ENCODE measurements at places on chromosomes 6 and 20. TPM values are rescaled to one million over a fixed set of nuclear protein-coding genes. Genes with fewer than 3 reads are reported as not detected.

MAN1A1 gene
- 30.3 TPM for total RNA-seq

DNA sequence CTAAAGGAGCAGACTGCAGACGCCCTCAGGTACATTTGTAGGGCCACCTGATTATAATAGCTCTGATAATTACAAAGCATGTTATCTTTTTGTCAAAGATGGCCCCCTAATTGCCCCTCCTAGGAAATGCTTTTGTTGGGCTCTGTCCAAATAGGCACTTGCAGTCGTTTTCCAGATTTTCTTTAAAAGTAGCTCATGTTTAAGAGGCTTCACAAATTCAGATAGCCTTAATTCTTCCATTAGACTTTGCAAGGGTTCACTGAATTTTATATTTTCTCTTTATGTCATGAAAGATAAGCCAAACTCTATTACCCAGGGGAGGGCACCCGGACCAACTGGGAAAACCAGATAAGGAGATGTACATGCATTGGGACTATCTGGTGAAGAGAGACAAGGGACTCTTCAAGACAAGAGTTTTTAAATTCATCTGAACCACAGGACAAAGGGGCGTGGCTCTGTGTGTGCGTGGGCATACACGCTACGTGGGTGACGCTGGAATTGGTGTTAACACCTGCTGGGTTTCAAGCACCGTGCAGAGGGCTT is 95.6 kb downstream of the TOX2 start:
- no peak for DNase-seq

DNA sequence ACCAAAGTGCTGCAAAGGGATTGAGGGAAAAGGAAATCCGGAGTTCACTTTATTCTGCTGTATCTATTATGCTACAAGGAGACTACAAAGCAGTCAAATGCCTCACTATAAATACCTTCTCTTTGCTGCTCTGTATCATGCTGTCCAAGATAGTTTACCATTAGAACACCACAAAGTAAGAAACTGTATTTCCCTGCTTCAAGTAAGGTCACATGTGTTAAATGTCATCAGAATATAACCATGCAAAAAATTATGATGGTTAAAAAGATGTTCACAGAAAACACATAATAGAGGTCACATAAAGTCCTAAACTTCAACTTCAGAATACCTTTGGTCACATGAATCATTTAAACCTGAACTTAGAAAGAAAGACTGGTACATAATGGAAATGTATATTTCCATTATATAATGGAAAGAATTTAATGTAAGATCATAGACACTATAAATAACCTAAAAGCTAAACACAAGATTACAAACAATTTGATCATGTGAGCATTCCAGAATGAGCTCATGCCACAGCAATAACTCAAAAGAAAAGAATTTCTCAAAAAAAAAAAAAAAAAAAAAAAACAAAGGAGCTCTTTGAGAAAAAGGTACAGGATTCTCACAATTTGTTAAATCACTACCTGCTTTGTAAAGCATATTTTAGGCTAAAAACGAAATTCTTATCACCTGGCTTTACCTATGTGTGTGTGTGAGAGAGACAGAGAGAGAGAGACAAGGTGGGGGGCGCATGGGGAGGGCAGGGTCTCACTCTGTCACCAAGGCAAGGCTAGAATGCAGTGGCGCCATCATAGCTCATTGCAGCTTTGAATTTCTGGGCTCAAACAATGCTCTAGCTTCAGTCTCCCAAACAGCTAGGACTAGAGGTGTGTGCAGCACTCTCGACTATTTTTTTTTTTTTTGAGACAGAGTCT is 58.7 kb downstream of the KIF13A start:
- DNase-seq, result no peak

PPP1R3G gene
- total RNA-seq, result 10.7 TPM

HSPA1L gene
- 1.1 TPM for total RNA-seq

FAM83D gene
- total RNA-seq, result 0.65 TPM

DNA sequence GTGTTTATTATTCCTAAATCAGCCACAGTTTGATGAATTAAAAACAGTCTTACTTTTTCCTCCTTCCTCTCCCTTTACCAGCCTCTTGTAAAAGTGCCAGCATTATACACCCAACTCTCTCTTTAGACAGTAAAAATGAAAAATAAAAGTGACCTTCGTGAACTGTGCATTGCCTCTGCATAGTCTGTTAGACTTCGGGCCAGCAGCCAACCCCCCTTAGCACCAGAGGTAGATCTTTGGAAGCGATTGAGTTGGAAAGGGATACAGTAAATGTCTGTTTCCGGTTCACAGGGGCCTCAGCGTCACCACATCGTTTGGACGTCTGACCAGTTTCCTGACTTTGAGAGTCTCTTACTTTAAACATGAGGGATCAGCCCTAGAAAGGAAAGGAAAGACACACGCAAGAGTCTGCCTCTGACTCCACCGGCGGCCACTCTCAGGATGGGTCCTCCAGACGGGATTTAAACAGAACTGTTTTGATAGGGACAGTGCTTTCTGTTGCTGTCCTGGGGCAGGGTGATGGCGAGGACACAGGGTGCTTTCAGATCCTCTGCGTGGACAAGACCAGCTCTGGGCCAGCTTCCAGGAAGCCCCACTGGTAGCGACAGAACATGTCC is 206.6 kb upstream of the PREP start:
- peak; percentile 25 for DNase-seq

DNA sequence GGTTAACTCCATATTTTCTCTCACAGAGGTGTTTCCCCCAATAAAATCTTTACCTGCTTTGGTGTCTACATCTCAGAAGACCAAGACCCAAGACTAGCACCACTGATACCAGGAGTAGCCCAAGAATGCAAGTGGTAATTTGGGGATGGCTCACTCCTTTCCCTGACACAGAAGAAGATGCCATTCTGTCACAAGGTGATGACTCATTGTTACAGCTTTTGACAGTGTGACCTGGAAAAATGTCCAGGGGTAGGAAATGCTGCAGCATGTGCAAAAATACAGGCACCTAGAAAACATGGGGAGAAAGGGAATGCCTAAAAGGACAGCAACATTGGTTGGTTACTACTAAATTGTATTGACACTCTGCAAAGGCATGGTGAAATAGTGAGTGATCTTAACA is 254.0 kb upstream of the GJE1 start:
- DNase-seq, result no peak

DNA sequence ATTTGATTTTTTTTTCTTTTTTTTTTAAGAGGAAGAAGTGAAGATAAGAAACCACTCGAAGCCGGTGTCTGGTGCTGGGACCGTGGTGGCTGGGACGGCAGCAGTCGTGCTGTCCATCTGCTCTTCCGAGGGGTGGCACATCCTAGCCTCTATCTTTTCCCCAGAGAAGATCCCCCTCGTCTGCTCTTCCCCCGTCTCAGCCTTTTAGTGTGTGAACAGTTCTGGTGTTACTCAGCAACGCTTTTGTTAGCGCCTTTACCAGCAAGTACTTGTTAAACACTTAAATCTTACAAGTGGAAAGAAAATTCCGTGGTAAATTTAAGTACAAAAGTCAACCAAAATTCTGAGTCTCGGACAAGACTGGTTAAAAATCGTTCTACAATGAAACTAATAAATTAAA is 90.1 kb downstream of the RSPH3 start:
- no peak for DNase-seq

- no peak for DNase-seq
Measured at GRCh38 chr6:47481806-47482205, 4.2 kb downstream of the CD2AP start.

ADTRP gene
- 0.18 TPM for total RNA-seq

- peak; percentile 97 for DNase-seq
Measured at GRCh38 chr20:53594068-53595017, 704 bp upstream of the ZNF217 start.

EPPIN gene
- total RNA-seq, result 0.68 TPM

PLCB1 gene
- total RNA-seq, result 27.1 TPM

- no peak for DNase-seq
Measured at GRCh38 chr6:118881440-118882313, 12.3 kb upstream of the ASF1A start.

- DNase-seq, result no peak
Measured at GRCh38 chr20:49966861-49967260, 15.9 kb upstream of the SNAI1 start.

RPRD1B gene
- 86.4 TPM for total RNA-seq

FARS2 gene
- total RNA-seq, result 14.6 TPM

CLIC5 gene
- 92.1 TPM for total RNA-seq

- peak; percentile 51 for DNase-seq
Measured at GRCh38 chr6:42118162-42119001, 24.0 kb downstream of the C6orf132 start.

DNA sequence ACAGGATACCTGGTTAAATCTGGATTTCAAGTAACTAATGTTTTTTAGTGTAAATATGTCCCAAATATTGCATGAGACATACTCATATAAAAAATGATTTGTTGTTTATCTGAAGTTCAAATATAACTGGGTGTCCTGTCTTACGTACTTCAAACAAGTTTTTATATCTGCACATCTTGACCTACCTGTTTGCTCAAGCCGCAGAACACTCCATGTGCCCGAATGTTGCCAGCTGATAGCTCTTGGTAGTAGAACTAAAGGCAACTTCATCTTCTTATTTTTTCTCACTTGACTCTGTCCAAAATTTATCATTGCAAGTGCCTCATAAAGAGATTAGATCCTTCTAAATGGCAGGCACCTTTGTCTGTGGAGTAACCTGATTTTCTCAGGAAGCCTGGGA is 39.1 kb upstream of the KLHL31 start:
- no peak for DNase-seq

GRCh38 chr6:130993292-130993765 is 69.7 kb downstream of the EPB41L2 start:
- DNase-seq, result peak; percentile 24

SRMS gene
- total RNA-seq, result not detected

EIF6 gene
- 40.1 TPM for total RNA-seq

YIPF3 gene
- total RNA-seq, result 73.5 TPM

DNA sequence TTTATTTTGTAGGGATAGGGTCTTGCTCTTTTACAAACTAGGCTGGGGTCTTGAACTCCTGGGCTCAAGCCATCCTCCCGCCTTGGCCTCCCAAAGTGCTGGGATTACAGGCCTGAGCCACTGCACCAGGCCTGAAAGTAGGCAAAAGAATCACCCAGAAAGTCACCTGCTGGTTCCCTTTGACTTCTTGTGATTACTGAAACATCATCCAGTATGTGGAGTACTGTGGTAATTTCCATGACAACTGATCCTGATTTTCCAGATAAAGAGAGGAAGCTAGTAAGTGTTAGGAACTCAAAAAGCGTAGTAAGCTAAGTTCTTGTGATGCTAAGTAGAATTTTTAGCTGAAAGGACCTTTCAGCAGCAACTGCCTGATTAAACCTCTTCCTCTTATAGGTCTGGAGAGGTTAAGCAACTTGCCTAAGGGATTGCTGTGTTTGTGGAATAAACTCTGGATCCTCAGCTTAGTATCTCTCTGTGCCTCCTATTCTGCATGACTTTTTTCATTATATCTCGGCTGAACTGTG is 16.8 kb downstream of the RALY start:
- DNase-seq, result no peak

- no peak for DNase-seq
Measured at GRCh38 chr6:122694602-122695001, 84.4 kb downstream of the PKIB start.

- DNase-seq, result no peak
Measured at GRCh38 chr6:114376611-114377175, 33.9 kb upstream of the HS3ST5 start.

TUBB1 gene
- 0.15 TPM for total RNA-seq

DNA sequence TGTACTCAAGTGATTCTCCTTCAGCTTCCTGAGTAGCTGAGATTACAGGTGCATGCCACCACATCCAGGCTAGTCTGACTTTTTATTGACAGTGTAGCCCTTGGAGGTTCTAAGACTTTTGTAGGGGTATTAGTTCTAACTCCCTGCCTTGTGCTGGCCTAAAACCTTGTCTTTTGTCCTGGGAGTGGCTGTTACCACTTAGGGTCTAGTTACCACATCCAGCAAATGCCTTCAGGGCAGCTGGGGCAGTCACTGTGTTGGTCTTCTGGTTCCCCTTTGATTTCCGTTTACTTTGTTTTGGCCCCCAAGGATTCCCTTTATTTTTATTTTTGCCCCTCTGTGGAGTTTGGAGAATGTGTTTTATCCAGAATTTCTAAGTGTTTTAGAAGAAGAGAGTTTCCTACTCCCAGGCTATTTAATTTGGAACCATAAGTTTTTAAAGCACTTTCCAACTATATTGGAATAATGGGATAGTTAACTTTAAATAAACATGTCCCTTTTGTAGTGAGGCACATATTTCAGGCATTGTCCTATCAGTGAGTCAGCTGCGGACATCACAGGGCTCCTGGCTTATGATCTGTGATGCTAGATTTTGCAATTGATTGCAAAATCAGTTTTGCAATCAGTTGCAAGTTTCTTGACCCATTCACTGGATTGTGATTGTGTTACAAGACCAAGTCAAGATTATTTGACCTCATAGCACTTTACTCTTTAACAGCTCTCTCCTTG is 25.0 kb downstream of the IL22RA2 start:
- no peak for DNase-seq

- DNase-seq, result no peak
Measured at GRCh38 chr6:54194067-54194466, 82.8 kb downstream of the MLIP start.

Measured in left cardiac atrium (tissue), 4 donors.